AG09319 (cell line): ENCODE measurements at places on chromosomes 3 and 15.

- DNase-seq, result peak; percentile 41
These were observed 18.7 kb downstream of the PDE8A start for GRCh38 chr15:85000189-85000864.

GRCh38 chr3:61221759-61222362 lies 29.4 kb downstream of the FHIT start:
- no peak for DNase-seq

GRCh38 chr3:196117809-196118208 lies 35.9 kb upstream of the TFRC start:
- DNase-seq, result no peak

DNA sequence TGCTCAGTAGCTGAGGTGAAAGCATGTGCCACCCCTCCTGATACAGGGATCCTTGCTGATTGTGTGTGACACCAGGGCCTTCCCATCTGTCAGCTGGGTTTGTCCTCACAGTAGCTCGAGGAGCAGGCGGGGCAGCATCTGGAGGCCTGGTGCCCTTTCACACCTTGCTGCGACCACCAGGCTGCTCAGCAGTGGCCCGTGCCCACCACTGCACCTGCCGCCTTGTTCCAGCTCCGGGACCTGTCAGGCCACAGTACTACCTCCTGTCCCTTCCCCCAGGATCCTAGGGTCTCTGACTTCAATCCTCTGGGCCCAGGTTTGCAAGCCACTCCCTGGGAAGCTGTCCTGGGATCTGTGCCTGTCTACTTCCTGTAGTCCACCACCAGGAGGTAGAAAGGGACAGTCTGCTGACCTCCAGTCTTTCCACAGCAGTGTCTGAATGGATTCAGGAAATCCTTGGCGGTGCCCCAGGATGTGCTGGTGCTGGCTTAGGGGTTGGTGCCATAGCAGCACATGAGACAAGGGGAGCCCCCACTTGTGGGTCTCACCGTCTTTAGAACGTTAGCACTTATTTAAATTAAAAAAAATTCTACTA lies 27.5 kb downstream of the APBA2 start:
- DNase-seq, result no peak

- no peak for DNase-seq
These were observed 90.5 kb downstream of the DNASE1L3 start for GRCh38 chr3:58120075-58120812.

- no peak for DNase-seq
These were observed 365.6 kb downstream of the PTPRG start for GRCh38 chr3:61926923-61927322.

- DNase-seq, result no peak
These were observed 18.3 kb downstream of the DUOX2 start for GRCh38 chr15:45095661-45096060.

DNA sequence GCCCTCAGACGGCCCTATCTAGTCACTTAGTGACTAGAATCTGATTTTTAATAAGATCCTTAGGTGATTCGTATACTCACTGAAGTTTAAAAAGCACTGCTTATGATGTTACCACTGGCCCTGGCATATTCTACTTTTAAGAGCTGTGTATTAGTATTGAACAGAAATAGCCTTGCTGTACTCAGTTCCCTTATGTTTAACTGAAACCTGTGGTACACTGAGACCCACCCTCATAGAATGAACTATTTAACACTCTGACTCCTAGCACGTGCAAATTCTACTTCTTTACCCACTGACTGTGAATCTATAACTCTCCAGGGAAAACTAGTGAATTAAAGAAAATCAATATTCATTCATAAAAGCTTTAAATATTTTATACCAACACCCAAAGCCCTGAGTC lies 108.9 kb downstream of the CCNL1 start:
- no peak for DNase-seq
